ENCODE measurements at places on chromosomes 6 and 20. TPM values are rescaled to one million over a fixed set of nuclear protein-coding genes. Genes with fewer than 3 reads are reported as not detected.

DUSP15 gene
- total RNA-seq, result 2.4 TPM

ULBP2 gene
- 0.68 TPM for total RNA-seq

RNF39 gene
- total RNA-seq, result not detected

SYNDIG1 gene
- 6.2 TPM for total RNA-seq

DNA sequence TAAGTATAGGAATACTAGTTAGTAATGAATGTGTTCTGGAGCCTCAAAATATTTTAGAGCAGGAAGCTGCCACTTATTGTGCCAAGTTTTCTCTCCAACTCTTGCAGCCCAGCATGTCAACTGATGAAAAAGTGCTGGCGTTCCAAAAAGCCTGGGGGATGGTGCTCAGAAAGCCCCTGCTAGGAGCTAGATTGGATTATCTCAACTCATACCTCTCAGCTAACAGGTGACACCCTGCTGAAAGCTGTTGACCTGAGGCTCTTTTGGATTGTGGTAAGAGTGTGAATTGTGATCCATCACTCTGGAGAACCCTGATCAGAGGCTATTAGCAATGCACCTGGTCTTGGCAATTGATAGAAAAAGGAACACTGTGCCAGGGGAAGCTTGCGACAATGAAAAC, 580.4 kb downstream of the EYS start:
- no peak for DNase-seq

DNA sequence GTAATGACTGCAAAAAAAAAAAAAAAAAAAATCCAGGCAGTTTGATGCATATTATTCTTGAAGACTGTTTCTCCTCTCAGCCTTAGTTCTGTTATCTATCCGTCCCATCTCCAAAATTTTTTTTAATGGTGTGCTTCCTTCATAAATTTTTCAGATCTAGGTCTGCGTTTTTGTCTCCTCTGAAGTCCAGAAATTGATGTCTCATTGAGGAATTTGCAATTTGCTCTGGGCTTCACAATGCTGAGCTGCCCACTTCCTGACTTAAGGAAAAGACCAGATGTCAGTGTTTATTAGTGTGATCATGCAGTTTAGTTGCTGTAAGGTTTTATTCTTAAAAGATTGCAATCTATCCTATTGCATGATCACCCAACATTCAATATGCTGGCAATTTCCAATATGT, 297.6 kb downstream of the ZNF217 start:
- DNase-seq, result no peak

DNA sequence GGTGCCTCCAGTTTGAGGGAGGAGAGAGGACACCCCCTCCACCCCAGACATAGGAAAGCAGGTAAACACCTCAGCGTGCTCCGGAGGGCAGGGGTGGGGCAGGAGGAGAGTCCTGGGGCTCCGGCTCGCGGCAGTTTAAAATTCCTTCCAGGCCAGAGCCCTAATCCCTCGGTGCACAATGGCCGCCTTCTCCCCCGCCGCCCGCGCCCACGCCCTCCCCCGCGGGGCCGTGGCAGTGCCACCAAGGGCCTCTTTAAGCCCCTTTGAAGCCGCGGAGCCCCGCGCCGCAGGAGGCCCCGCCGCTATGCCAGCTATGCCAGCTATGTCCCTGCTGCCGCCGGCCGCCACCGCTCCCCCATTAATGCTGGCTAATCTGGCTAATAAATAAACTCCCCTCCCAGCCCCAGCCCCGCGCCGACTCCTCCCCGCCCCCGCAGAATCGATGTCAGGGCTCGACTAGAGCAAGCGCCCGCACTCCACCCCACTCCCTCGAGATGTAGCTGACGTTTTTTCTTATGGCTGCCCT, 125.1 kb downstream of the MRPL14 start:
- peak; percentile 34 for DNase-seq

GRCh38 chr6:95959261-95959660, 56.5 kb upstream of the FUT9 start:
- DNase-seq, result no peak

DNA sequence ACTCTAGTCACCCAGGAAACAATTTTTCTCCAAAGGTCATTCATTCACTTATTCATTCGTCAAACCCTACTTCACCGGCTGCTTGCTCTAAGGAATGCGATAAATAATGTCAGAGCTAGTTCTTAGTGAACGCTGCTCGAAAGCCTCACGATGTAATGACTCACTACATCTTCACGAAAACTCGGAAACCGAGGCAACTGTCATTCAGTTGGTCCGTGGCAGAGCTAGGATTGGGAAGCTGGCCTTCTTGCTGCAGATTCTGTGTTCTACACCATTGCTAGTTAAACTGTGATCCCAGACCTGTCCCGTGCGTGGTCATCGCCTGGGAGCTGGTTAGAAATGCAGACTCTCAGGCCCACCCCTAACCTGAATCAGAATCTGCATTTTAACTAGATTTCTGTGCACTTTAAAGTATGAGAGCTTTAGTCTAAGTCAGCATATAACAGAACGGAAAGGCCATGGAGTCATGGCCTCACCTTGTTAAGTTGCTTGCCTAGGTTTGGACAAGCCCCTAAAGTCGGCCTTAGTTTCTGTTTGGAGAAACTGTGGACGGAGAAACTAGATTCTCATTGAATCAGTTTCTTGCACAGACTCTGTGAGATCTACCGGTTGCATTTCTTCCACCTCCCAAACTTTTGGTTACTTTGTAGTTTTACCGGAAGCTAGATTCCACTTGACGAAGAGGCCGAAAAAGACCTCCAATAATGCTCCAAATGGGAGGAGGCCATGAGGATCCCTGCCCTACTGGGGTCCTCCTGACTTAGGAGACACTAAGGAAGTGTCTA, 651 bp upstream of the CCND3 start:
- no peak for DNase-seq

DNA sequence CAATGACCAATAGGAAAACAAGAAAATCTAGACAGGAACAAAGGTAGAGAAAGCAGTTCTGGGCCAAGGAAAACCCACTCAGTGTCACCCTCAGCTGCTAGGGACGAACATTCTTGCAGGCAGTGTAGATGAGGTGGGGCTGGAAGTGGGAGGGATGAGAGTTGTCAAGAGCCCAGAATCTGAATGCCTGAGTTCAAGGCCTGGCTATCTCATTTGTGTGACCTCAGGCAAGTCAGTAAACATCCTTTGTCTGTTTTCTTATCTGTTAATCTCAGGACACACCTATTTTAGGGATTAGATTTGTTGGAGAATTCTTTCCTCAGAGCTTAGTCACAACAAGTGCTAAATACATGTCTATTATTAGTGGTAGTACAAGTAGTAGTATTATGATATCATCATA, 50.9 kb upstream of the KIF16B start:
- no peak for DNase-seq

DNA sequence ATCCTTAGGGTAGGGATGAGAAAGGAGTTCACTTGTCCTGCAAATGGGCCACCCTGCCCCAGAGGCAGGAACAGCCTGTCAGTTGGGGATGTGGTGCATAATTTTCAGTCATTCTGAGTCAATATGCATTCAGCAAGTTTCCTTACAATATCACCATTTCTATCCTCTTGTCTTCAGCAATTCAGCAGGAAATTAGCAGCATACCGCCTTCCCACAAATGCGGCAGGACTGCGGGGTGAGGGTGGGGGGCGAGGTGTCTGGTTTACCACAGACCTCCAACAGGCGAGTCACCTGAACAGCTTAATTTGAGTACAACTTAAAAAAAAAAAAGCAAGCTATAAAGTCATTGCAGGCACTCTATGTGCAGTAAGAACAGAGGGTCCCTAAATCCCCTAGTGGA, 126.8 kb downstream of the MAP3K7 start:
- DNase-seq, result no peak

DNA sequence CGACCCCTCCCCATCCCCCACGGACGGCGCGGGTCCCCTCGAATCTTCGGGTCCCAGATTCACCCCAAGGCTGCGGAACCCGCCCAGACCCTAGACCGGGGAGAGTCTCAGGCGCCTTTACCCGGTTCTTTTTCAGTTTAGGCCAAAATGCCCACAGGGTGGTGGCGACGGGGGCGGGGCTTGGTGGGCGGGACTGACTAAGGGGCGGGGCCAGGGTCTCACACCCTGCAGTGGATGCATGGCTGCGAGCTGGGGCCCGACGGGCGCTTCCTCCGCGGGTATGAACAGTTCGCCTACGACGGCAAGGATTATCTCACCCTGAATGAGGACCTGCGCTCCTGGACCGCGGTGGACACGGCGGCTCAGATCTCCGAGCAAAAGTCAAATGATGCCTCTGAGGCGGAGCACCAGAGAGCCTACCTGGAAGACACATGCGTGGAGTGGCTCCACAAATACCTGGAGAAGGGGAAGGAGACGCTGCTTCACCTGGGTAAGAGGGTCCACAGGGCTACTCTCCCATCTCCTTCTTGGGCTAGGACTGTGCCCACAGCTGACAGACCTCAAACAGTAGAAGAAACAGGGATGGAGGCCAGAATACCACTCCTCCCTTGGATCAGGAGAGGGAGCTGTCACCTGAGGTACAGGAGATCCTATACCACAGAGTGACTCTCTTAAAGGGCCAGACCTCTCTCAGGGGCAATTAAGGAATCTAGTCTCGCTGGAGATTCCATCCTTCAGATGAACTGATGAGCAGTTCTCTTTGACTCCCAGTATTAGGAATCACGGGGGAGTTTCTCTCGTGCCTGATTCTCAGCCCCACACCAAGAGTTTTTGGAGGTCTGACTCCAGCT, 942 bp downstream of the HLA-E start:
- peak; percentile 93 for DNase-seq

- DNase-seq, result no peak
Measured at GRCh38 chr6:20246125-20246524, 33.9 kb upstream of the MBOAT1 start.

DNA sequence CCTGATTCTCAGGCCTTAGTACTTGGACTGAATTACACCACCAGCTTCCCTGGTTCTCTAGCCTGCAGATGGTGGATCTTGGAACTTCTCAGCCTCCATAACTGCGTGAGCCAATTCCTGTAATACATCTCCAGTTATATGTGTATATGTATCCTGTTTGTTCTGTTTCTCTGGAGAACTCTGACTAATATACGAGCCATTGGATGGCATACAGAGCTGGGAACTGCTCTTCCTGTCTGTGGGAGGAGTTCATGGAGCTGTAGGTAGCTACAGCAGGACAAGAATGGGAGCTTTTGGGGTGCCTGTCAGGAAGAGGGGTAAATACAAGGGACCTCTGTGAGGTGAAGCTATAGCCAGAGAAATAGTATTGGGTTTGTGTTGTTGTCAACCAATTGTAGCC, 41.2 kb downstream of the TMEM14A start:
- DNase-seq, result no peak

Data from aorta (tissue), 5 donors.